ENCODE measurements at places on chromosomes 3 and 15.

GRCh38 chr3:161602475-161602874, 105.9 kb downstream of the OTOL1 start:
- no peak for DNase-seq

DNA sequence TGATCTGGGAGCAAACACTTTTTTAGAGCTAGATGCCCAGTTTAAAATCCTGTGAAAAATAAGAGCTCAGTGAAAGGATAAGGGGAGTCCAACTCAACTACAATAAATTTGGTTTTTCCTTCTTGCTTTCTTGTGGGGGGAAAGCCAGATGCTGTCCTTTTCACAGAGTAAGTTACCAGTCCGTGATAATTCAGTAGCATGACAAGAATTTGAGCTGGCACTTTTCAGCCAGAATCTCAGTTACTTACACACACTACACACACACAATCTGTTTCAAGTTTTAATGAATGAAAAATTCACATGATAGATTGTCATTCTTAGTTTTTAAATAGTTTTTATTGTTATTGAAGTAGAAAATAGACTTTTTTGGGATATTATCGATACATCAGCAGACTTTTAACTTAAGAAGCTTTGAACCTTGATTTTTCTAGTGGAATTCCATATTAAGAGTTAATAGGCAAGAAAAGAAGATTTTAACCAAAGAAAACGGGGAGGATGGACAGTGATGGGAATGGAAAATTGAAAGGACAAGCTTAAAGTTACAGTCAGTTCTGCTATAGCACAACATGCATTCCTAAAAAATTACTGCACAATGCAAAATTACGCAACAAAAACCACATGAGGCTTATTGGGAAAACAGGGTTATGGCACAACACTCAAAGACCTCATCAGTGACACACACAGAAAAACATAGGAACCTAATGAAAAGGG, 47.0 kb downstream of the PSMD6 start:
- no peak for DNase-seq

GRCh38 chr3:169658311-169658931, 5.1 kb downstream of the MECOM start:
- no peak for DNase-seq

GRCh38 chr15:86764021-86764420, 684.4 kb downstream of the AGBL1 start:
- DNase-seq = no peak

DNA sequence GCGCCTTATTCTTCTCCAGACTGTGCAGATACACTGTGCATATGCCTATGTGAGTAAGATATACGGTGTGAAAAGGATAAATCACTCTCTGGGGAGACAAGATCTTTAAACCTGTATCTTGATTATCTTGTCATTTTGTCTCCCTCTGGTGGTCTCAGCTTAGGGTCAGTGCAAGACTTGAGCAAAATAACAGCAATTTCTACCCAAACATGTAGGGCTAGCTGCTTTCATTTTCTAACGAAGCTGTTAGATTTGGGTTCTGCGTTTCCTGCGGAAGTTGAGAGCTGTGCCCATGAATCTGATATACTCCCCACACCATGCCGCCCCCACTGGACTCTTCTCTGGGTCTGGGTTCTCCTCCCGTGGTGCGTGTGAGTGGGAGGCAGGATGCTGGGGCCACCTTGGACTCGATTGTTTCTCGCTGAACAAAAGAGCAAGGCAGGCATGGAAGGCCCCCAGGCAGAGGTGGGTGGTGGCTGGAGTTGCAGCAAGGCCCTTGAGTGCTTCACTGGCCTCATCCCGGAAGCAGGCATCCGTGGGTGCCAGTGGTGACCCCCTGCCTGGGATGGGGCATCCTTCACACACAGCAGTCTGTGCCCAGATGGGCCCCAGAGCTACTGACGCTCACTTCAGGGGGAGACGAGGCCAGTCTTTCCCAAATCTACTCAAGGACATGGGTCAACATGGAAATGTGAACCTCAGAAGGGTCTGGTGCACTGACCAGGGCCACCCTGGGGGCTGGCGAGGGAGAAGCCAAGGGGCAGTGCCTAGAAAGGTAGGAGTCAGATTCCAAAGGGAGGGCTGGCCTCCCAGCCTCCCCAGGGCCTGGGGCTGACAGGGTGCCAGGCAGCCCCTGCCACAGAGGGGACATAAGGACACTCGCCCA, 179.6 kb downstream of the NSMCE3 start:
- no peak for DNase-seq

DNA sequence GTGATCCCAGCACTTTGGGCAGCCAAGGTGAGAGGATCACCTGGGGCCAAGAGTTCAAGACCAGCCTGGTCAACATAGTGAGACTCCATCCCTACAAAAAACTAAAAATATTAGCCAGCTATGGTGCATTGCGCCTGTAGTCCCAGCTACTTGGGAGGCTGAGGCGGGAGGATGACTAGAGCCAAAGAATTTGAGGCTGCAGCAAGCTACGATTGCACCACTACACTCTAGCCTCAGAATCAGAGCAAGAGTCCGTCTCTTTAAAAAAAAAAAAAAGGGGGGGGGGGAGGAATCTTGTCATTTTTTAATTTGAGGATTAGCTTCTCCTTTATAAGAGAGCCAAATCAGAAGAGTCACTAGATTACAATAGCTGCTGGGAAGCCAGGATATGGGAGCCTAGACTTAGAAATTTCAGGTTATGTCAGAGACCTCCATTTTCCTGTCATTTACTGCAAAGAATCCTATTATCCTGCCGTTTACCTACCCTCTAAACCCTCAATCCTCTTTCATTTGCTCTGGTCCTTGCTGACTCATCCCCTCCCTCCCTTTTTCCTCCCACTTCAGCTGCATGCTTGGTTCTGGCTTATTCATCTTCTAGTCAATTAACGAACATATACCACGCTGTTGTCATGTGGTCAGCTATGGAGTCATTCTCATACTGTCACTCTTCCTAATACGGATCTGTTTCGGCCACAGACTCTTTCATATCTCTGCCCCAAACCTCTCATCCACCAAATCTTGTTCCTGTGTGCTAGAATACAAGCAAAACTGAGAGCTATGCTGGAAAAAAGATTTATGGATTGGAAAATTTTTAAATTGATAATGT, 83.8 kb upstream of the PPIB start:
- DNase-seq = no peak

- DNase-seq = peak; percentile 59
Measured at GRCh38 chr3:161371441-161372320, at the start of gene SPTSSB. Gene SPTSSB (minus strand): TSS chr3:161371517. CDS start chr3:161346323, 25,194 bp downstream.

DNA sequence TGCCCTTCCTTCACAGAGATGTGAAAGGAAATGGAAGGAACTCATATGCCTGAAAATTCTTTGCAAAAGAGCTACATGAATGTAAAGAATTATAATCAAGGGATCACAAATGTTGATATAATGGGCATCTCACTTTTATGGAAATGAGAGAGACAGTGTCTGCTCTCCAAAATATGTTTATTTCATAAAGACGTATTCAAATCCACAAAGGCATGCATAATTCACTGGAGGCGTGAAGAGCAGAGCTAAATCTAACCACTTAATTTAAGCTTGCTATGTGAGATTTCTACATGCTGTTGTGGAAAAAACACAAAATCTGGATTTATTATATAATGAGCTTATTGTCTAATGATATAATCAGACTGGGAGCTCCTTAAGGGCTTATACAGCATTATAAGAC, 469.1 kb downstream of the RAP2B start:
- no peak for DNase-seq

GRCh38 chr15:59953392-59953883, 50.7 kb upstream of the FOXB1 start:
- DNase-seq = no peak

GRCh38 chr3:135125171-135125801, 330.2 kb downstream of the EPHB1 start:
- DNase-seq = no peak

DNA sequence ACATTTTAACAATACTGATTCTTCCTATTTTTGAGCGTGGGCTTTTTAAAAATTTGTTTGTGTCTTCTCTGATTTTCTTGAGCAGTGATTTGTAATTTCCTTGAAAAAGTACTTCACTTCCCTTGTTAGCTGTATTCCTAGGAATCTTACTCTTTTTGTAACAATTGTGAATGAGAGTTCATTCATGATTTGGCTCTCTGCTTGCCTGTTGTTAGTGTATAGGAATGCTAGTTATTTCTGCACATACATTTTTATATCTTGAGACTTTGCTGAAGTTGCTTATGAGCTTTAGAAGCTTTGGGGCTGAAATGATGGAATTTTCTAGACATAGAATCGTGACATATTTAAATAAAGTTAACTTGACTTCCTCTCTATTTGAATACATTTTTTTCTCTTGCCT, 582.8 kb upstream of the BCHE start:
- DNase-seq = no peak

GRCh38 chr15:101201411-101202174, 50.3 kb downstream of the CHSY1 start:
- DNase-seq = no peak

GRCh38 chr3:135597855-135598254, 367.7 kb upstream of the PPP2R3A start:
- DNase-seq = no peak

DNA sequence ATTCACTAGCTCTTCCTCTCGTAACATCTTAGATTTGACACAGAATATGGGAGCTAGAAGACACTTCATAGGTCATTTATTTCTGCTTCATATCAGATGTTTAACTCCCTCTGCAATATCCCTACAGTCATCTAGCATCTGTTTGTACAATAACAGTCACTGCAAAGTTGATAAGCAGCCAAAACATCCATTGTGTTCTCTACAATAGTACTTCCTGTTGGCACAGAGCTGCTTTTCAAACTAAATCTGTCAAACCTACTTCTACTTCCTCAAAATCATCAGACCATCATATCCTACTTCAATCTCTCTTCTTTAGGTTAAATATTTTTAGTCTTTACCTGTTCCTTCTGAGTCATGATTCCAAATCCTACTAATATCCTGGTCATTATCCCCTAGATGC, 233.2 kb downstream of the FGF12 start:
- no peak for DNase-seq

- DNase-seq = no peak
Measured at GRCh38 chr3:12716605-12717151, 42.4 kb downstream of the TMEM40 start.

GRCh38 chr15:74801311-74801997, 11.2 kb upstream of the LMAN1L start:
- no peak for DNase-seq
